ENCODE measurements at places on chromosomes 12 and 14.

- DNase-seq = no peak
Measured at GRCh38 chr14:21133901-21134300, 22.0 kb downstream of the OR5AU1 start.

DNA sequence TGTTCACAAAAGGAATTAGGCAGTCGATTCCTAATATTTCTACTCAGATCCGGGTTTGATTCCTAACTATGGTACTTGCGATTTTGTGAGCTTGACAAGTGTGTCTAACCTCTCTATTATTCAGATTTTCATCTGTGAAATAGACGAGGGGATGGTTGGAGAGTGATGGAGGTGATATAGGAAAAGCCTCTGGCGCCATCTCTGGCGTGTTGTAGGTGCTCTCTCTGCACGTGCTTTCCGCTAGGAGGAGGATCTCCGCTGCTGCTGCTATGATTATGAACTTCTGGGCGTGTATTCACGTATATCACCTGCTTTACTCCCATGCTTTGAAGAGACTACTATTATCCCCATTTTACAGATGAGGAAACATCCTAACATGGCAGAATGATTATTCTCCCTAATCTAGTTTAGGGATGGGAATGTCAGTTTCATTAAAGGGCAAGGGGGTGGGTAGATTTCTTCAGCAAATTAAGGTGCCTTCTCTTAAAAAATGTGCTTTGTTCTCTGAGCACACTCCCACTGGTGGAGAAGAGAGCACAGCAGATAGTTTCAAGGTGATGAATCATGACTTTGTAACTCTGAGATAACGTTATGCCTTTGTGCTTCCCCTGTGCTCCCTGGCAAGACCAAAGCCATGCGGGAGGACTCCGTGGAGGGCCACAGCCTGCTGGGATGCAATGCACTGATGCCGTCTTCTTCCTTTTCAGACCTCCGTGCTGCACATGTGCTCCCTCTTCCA lies 97.1 kb downstream of the PRIMA1 start:
- no peak for DNase-seq

- DNase-seq = no peak
Measured at GRCh38 chr14:64465831-64466554, 694 bp downstream of the AKAP5 start.

GRCh38 chr12:16560273-16560672 lies 45.7 kb downstream of the LMO3 start:
- DNase-seq = no peak

DNA sequence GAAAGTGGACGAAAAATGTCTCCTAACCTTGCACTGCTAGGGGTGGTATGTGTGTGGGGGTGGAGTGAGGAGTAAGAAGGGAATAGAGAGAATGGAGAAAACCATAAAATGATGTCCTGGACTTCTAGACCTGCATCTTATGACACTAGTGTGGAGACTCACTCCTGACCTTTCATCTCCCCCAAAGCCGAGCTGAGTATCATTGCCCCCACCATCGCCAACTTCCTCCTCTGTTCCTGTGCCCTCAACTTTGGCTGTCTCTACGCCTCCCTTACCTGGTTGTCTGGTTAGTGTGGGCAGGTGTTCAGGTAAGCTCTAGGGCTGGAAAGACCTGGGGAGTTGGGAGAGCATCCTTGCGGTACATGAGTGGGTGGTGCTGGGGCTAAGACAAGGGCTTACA lies 4.5 kb upstream of the KLHL33 start:
- no peak for DNase-seq

- DNase-seq = no peak
Measured at GRCh38 chr14:35632676-35633075, 98.7 kb downstream of the INSM2 start.

DNA sequence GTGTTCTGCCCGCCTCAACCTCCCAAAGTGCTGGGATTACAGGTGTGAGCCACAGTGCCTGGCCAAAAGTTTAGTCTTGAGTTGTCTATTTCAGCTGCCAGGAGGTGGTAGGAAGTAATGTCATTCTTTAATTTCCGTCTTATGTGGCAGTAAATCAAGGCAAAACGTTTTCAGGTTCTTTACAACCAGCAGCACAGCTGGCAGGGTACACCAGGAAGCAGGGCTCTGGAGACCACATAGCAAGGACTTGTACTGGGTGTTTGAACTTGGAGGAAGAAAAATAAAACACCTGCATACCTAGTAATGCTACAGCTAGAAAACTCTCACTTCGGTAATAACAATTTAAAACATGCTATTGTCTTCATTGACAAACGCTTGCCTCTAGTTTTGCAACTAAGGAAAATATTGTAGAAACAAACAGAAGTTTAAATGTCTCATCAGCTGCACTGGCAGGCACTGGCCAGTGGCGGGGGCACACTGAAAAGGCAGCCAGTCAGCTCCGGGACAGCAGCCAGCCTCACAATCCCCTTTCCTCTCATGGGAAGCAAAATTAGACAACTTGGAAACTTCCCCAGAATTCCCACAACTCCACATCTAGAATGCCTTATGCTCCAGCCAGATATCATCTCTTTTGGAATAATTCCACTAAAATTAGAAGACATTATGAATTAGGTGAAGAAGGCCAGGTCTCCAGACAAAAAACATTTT lies 72.2 kb downstream of the CLIP1 start:
- DNase-seq = no peak

DNA sequence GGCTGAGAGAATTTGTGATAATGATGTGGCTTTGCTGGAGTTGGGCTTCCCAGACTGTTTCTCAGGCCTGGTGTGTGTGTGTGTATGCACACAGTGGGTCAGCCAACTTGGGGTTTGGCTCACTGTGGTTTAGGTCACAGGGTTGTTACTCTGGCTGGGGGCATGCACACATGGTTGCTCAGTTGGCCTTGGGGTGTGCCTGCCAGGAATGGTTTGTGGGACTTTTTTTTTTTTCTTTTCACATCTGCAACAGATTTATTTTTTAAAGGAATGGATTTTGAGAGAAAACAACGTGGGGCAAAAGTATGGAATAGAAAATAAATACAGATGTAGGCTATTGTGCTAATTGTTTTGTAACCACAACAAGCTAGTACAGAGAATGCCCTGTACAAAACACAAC lies 25.0 kb upstream of the GTF2A1 start:
- DNase-seq = no peak

GRCh38 chr12:104569346-104570173 lies 112.8 kb downstream of the CHST11 start:
- DNase-seq = no peak

- no peak for DNase-seq
Measured at GRCh38 chr12:52499806-52500560, 6.9 kb upstream of the KRT6A start.

DNA sequence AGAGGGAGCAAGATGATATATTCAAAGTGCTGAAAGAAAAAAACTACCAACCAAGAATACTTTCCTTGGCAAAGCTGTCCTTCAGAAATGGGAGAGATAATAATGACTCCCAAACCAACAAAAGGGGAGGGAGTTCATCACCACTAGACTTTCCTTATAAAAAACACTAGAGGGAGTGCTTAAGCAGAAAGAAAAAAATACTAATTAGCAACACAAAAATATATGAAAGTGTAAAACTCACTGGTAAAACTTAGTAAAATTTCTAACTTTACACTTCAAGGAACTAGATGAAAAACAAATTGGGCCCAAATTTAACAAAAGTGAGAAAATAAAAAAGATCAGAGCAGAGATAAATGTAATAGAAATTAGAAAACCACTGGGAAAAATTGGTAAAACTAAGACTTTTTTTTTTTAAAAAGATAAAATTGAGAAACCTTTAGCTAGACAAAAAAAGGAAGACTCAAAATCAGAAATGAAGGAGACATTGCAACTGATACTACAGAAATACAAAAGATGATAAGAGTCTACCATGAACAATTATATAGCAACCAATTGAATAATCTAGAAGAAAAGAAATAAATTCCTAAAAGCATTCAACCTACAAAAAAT lies 60.4 kb upstream of the FAR2 start:
- DNase-seq = no peak

- no peak for DNase-seq
Measured at GRCh38 chr12:102503831-102504230, 23.5 kb upstream of the IGF1 start.

DNA sequence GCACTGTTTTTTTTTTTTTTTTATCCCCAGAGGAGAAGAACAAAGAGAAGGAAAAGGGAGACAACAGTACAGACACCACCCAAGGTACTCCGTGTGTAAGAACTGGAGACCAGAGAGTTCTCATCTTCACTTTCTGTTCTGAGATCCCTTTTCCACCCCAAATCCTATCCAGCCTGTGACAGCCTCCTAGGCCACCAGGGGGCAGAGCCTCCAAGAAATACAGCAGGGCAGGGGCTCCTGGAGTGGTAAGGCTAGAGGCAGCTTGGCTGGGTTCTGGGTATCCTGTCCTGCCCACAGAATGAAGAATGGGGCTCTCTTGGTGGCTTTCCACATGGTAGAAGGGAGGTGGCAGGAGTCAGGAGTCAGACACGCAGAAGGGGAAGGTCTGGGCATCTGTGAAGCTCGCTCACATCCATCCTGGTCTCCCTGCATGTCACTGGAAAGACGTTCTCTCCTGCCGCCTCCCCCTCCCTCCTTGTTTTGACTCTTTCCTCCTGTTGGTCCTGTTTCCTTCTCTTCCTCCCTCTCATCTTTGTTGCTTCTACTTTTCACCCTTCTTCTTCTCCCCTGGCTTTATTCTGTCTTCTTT lies 12.0 kb downstream of the CLSTN3 start:
- no peak for DNase-seq

GRCh38 chr12:2682296-2683251 lies 112.2 kb upstream of the FKBP4 start:
- no peak for DNase-seq

DNA sequence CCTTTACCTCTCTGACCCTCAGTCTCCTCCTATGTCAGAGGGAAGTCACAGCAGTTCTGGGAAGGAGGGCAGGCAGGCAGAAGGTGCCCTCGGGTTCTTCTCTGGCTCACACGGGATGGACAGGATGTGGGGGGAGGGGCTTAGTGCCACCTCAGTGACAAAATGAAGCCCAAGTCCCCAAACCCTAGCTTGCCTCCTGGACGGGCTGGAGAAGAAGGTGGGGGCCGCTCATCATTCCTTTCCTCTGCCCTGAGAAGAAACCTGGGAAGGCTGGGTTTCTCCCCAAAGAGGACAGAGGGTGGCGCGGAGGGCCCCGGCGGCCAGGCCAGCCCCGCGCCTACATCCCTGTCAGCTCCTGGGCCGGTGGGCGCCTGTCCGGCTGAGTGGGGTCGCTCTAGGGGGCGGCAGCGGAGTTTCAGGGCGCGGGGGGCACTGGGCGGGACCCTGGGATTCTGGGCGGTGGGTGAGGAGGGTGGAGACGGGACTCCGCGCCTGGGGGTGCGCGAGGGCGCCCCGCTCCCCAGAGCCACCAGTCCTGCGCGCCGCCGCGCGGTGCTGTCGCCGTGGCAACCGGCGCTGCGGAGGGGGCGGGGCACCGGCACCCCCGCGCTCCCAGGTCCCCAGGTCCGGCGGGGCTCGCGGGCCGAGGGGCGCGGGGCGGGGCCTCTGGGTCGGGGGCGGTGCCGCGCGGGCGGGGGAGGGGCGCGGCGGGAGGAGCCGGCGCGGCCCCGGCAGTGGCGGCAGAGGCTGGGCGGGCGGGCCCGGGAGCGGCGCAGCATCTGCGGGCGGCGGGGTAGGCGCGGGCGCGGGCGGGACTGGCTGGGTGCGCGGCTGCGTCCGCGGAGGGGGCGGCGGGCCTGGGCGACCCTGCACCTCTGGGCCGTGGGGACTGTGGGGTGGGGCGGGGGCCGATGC lies at the start of gene TMEM121:
TSS of gene TMEM121 (plus strand) at position 723 of the 915 bp plus-strand sequence. CDS start 2,252 bp downstream, outside the sequence.
- DNase-seq = no peak

GRCh38 chr12:113847856-113848255 lies 118.3 kb downstream of the RBM19 start:
- no peak for DNase-seq

- no peak for DNase-seq
Measured at GRCh38 chr12:105281694-105282049, 45.7 kb upstream of the APPL2 start.

GRCh38 chr12:8639936-8640335 lies 22.7 kb downstream of the MFAP5 start:
- no peak for DNase-seq

- no peak for DNase-seq
Measured at GRCh38 chr14:55867719-55868118, 250.5 kb upstream of the PELI2 start.

GRCh38 chr12:5076761-5077160 lies 33.1 kb downstream of the KCNA5 start:
- no peak for DNase-seq

- no peak for DNase-seq
Measured at GRCh38 chr14:106141242-106142220, 615.1 kb downstream of the TMEM121 start.

DNA sequence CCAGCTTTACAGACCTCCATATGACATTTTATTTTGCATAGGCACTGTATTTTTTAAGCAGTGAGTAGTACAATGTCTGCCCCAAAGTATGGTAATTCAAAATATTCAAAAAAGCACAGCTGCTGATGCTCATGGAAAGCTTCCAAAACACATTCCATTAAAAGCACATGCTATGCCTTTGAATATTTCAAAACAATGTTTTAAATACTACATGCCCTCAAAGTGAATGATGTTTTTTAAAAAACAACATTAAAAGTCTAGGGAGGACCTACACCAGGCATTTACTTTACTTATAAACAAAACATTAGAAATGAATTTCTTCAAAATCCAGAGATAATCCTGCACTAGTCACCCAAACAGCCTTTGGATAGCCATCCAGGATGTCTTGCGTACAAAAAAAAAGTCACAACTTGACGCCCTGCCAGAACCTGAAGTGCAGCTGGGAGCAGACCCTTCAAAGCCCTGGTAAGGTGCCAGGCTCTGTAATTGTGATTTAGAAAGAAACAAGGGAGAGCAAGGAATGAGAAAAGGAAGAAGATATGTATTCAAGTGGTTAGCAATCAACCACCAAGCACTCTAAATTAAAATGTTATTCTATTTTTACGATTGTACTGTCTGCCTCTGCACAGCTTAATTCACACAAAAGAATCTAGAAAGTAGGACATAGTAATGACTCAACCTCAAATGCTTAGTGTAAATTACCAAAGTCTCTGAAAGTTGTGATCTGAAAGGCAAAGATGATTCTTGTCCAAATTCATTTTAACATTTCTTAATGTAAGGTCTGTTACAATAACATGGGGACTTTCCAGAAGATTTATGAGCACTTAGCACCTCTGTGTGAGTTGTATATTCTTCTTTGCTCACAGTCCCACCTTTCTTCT lies 31.9 kb downstream of the CEP83 start:
- DNase-seq = no peak

- DNase-seq = no peak
Measured at GRCh38 chr14:100140452-100141078, 18.9 kb downstream of the DEGS2 start.

- DNase-seq = no peak
Measured at GRCh38 chr14:24417832-24418491, 11.5 kb downstream of the CBLN3 start.

Data from substantia nigra (tissue), 51 donors.